ENCODE measurements at places on chromosomes 5 and 9.

DNA sequence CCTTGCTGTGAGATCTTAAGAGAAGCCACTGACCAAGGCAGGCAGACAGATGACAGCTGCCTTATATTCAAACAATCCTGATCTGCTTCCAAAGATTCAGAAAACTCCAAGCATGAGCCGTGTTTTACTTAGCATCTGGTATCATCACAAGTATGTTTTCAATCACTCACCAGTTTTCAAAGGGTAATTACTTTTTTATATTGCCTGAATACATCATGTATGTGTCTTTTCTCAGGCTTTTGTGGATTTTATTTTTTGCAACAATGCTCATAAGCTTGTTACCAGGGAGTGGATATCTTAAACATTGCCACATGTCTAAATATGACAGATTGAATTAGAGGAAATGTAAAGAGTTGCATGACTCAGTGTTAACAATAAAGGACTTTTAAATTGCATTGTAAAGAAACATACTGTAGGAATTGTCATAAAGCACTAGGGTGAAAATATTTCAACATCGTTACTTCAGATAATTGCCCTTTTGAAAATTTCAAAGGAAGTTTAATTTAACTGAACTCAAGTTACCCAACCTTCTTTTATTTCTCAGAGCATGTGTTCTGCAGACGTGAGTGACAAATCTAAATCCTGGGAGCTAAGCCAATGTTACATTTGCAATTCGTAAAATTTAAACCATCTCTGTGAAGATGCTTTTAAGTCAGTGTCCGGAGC lies 326.1 kb downstream of the PLK2 start:
- no peak for DNase-seq

DNA sequence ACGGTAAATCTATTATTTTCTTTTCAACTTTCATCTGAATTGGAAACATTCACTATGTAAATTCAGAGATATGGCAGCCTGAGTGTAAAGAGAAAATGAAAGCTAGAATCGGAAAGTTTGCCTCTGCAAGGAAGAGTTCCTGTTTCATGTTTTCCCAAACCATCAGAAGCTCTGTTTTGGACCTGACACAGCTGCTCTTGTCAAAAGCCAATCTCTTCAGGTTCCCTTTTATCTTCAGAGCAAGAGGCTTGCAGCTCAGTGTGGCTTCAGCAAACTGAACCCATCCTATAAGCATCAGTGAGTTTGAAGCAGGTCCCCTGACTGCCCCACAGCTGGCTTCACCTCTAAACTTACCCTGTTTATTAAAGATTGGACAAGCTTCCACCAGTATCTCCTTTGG lies 1099.7 kb downstream of the DTWD2 start:
- DNase-seq, result no peak

- no peak for DNase-seq
Observed at GRCh38 chr5:17436350-17436749, 61.7 kb upstream of the TAF11L2 start.

GRCh38 chr9:8718121-8718725 lies 918.6 kb upstream of the DMAC1 start:
- DNase-seq, result no peak

DNA sequence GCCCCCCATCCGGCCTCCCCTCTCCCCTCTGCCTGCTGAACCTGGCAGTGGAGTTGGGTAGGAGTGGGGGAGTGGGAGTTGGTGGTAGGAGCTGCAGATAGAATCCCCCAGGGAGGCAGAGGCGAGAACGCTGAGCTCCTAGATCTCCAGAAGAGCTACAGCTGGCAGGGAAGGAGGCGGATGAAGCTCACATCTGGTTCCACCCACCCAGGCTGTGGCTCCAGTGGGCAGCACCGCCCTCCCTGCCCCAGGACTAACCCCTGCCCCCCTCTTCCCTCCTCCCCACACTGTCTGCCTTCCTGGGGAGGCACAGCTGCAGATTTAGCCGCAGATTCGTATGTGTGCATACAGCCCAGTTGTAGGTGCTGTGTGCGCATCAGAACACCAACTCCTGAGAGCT lies 34.2 kb downstream of the C9orf50 start:
- DNase-seq, result no peak

DNA sequence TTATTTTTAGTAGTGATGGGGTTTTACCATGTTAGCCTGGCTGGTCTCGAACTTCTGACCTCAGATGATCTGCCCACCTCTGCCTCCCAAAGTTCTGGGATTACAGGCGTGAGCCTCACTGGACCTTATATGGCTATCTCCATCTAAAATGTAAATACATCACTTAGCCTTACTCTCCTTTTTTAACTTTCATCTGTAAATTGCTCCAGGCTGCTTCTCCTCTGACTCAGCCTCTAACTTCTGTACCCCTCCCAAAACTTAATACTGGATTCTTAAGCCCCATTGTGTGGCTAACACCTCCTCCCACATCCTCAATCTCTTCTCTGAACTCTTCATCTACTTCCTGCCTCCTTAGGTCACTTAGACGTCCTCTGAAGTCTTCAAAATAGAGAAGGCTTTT lies 4.0 kb downstream of the SNX30 start:
- DNase-seq, result no peak

DNA sequence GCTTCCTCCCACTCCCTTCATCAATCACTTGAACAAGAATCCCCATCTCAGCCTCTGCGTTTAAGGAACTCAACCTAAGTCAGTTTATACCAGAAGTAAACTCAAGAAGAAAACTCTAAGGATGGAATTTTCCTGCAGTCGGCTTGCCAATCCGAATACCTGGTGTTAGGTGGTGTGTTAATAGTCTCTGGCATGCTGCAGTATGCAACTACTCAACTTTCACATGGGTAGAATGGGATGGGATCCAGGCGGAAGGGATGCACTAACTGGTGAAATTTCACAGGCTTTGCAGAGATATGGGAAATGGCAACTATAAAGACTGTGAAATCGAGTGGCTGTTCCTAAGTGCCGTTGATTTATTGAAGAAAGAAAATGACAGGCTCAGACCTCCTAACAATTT lies 560.6 kb downstream of the TLE1 start:
- no peak for DNase-seq

- no peak for DNase-seq
Observed at GRCh38 chr9:6910032-6910431, 152.3 kb downstream of the KDM4C start.

- DNase-seq, result no peak
Observed at GRCh38 chr5:59116231-59116865, 533.5 kb downstream of the RAB3C start.

DNA sequence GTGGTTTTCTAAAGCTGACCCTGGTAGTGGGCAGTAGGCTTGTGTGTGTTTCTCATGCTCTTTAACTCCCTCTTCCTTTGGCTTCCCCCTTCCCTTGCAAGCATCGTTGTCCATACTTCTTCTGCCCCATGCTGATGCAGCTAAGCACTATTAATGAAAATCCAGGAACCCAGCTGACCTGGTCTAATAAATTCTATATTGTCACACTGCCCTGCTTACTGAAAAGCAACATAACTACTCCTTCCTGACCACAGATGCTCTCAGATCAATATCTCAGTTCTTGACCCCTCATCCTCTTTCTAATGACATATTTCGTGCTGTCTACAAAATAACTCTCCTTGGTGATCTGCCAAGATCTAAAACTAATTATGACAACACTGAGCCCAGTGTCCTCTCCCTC lies 405.5 kb downstream of the EFNA5 start:
- no peak for DNase-seq

GRCh38 chr9:5714501-5715401 lies 85.8 kb downstream of the RIC1 start:
- DNase-seq, result no peak

DNA sequence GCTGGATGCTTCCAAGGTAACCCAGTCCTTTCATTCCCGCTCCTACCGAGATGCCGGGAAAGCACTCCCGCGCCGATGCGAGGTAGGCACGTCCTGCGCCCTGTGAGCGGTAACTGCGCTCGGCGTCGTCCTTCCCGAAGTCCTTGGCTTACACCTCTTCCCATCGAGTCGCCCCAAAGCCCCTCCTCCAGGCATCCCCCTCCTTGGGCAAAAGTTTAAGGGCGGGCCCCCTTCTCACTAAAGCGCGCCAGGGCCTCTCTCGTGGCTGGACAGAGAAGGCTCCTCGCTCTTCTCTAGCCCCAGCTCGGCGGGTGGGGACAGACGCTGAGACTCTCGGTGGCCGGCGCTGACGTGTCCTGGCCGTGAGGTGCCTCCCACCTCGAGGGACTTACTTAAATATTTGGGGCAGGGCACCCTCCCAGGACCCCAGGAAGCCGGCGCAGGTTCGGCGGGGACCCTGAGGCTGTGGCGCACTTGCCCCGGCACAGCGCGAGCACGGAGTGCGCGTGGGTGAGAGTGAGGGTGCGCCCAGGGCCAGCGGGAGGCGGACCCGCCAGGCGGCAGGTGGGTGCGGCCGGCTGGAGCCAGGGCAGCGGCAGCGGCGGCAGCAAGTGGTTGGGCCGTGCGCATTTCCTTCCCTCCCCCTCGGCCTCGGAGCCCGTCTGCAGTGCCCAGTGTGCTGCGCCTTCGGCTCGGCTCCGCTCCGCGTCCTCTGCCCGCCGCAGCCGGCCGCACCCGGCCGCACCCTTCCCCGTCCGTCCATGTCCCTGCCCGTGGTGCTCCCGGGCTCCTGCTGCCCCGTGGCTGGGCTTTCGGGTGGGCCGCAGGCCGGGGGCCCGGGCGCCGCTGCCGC lies at the start of gene ENTREP1:
Gene ENTREP1, plus strand, starts transcription at position 667 of the 853 bp plus-strand sequence. Its CDS starts 95 bp downstream, at position 762.
- no peak for DNase-seq

- DNase-seq, result peak; percentile 49
Observed at GRCh38 chr9:136769710-136770191, 5.4 kb upstream of the LCN15 start.

- DNase-seq, result no peak
Observed at GRCh38 chr9:38417003-38417945, 7.0 kb downstream of the IGFBPL1 start.

DNA sequence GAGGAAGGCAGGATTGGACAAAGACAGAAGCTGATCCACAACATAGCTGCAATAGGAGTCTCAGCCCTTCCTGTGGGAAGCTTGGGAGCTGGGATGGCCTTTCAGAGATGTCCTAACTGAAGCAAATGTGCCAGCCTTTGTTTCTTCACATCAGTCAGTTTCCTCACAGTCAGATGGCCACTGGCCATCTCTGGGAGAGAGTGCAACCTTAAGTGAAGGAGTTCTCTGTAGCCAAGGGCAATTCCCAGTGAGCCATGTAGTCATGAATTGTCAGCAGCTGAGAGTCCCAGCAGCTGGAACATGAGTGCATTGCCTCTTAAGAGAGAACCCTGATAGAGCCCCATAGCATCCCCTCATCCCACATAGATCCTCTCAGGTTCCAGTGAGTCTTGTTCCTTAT lies 89.1 kb upstream of the LIFR start:
- no peak for DNase-seq

- DNase-seq, result no peak
Observed at GRCh38 chr9:105667867-105668266, 5.6 kb downstream of the TAL2 start.

DNA sequence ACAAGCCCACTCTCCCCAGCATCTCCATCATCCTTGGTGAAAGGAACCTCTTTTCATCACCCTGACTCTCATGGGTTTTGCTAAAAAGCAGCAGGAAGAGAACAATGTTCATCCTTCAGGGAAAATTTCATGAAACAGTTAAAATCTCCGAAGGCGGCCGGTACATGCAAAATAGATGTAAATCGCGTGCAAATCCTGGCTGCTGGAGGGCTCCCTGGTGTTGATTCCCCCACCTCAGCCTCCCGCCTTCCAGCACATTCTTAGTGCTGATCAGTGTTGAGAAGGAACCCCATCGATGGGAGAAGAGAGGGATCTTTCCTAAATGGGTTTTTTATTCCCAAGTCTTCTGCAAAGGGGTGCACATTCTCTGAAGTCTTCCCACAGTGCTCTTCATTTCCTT lies 8.7 kb upstream of the GFI1B start:
- no peak for DNase-seq

GRCh38 chr5:173496883-173497255 lies 119.6 kb downstream of the BOD1 start:
- DNase-seq, result no peak

GRCh38 chr5:75639535-75640311 lies 28.5 kb downstream of the ANKDD1B start:
- no peak for DNase-seq
